PC-9 (cell line): ENCODE measurements at places on chromosomes 4 and X.

- DNase-seq, result no peak
Observed at GRCh38 chr4:179536694-179537093, 2094.5 kb upstream of the AGA start.

- DNase-seq, result no peak
Observed at GRCh38 chr4:85573270-85573669, 98.3 kb downstream of the ARHGAP24 start.

DNA sequence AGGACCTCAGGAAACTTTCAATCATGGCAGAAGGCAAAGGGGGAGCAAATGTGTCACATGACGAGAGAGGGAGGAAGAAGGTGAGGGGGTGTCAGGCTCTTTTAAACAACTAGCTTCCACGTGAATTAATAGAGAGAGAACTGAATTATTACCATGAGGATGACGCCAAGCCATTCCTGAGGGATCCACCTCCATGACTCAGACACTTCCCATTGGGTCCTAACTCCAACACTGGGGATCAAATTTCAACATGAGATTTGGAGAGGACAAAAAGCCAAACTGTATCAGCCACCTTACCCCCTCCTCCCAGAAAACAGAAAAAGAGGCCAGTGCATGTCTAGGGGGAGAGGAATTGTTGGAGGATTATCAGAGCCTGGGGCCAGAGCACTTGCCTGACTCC lies 40.4 kb upstream of the LAS1L start:
- DNase-seq, result no peak

- DNase-seq, result no peak
Observed at GRCh38 chrX:80812176-80812575, 2.5 kb upstream of the BRWD3 start.

GRCh38 chr4:170281027-170281426 lies 191.3 kb upstream of the AADAT start:
- no peak for DNase-seq

- DNase-seq, result no peak
Observed at GRCh38 chr4:172412851-172413580, 599.8 kb downstream of the GALNTL6 start.

DNA sequence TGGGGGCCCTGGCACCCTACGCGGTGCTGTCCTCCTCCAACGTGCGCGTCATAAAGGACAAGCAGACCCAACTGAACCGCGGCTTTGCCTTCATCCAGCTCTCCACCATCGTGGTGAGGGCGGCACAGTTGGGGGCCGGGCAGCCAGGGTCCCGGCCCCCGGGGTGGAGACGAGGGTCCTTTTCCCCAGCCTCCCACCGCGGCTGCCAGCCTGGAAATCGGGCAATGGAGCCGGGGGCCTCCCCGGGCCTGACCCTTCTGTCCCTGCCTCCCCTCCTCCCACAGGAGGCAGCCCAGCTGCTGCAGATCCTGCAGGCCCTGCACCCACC lies 13.7 kb upstream of the UBA1 start:
- DNase-seq, result no peak

GRCh38 chr4:25321703-25322102 lies 9.1 kb downstream of the ZCCHC4 start:
- no peak for DNase-seq

DNA sequence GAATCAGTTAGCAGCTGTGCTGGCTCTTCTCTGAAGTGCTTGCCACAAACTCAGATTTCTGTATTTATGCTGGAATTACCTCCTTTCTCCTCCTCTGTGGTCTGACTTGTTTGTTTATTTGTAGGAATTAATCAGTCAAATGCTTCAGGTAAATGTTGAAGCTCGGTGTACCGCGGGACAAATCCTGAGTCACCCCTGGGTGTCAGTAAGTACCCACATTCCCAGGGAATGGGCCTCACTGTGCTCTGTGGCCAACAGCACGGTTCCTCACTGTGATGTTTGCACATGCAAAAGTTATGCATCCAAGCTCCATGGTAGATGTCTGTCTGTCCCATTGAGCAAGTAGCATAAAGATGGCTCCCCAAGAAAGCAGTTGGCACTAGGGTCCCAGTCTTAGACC lies 169.9 kb downstream of the DCLK2 start:
- DNase-seq, result no peak

DNA sequence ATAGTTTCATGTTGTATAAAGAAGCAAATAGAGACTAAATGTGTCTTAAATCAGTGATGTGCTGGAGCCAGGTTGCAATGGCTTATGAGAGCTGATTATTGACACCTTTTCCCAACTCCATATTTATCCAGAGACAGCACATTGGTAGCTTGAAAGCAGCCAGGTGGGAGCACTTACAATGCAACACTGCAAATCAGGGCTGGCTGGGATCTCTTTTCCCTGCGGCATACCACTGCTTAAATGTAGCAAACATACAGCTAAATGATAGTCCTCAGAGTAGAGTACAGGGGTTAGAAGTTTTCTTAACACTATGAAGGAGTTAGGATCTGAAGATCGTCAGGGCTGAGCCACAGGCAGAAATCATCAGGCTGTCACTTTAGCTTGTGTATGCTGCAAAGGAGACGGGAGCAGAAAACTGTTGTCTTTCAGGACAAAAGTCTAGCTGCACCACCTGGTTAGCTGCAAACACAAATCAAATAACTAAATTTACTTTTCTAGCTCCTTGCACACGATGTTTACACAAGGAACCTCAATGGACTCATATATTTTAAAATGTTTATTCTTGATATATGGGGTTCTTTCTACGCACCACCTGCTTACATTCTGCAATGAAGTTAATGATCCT lies 527.3 kb downstream of the TLL1 start:
- no peak for DNase-seq

GRCh38 chr4:5712931-5713330 lies 1.9 kb downstream of the EVC start:
- no peak for DNase-seq

GRCh38 chr4:65437102-65437501 lies 233.2 kb downstream of the EPHA5 start:
- DNase-seq, result no peak

GRCh38 chrX:10095246-10095645 lies 61.5 kb upstream of the CLCN4 start:
- DNase-seq, result no peak

GRCh38 chrX:18548996-18549395 lies 122.9 kb downstream of the RS1 start:
- no peak for DNase-seq

DNA sequence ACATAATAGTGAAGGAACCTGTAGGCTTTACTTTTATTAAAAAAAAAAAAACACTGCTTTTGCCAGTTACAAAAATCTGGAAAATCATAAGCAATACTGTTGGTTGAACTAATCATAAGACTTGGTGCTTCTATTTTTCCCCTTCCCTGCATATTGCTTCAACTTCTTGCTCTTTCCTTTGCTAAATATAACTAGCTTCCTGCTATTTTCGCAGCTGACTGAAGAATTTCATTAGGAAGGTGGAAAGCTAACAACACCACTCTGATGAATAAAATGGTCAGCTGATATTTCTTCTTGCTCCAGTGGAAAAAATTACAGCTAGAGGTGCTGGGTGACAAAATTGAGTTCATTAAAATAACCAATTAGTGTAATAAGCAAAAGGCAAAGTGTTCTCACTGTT lies 39.3 kb downstream of the MEPE start:
- DNase-seq, result no peak

DNA sequence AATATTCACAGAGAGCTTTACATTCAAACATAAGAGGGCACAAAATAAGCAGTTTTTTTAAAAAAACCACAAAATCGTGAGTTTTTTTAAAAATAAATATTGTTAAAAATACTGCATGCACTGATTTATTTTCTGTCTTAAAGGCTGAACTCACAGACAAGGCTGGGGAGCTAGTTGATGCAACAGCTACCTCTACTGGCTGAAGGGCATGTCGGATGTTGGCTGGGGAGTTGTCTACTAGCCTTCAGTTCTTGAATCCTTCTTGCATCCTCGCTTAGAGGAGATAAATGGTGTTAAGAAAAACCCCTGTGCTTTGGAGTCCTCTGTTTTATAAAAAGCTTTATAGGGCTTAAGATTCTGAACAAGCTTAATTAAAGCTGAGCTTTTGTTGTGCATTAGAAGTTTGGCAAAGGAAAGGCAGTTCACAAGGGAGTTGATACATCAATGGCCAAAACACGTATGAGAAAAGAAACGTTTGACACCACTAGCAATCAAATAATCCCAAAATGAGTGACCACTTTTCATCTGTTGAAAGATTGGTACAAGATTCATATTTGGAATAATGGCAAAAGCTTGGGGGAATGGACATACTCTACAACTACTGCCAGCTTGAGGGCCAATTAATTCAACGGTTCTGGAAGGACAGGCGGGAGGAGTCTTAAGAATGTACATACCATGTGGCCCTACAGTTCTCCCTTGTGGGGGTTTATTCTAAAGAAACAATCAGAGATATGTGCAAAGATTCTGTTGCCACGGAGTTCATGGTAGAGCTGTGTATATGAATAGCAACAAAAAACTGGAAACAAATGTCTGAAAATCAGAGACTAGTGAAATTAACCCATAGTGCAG lies 94.7 kb downstream of the SEL1L3 start:
- peak; percentile 37 for DNase-seq

- DNase-seq, result no peak
Observed at GRCh38 chrX:65480960-65481359, 53.6 kb downstream of the LAS1L start.

DNA sequence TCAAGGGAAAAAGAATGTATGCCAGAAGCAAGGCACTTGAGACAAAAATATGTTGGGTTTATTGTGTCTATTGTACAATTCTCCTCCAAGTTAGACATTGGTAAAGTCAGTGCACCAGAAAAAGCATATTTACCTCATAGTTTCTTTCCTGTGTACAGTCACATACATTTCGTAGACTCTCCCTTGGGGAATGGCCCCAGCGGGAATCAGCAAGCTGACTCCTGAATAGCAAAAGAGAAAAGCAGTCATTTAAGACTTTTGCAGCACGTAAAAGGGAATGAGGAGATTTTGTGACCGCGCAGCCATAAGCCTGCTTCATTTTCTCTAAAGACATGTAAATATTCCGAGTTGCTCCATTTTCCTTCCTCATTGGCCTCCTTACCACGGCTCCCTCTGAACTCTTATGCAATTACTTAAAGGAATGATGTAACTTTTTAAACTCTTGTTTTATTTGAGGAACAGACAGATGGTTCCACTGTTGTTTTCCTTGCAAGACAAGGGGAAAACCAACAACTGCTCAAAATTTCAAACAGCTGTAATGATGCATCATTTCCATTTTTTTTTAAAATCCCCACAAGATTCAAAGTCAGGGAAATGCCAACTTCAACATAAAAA lies 332.7 kb downstream of the UNC5C start:
- DNase-seq, result no peak

DNA sequence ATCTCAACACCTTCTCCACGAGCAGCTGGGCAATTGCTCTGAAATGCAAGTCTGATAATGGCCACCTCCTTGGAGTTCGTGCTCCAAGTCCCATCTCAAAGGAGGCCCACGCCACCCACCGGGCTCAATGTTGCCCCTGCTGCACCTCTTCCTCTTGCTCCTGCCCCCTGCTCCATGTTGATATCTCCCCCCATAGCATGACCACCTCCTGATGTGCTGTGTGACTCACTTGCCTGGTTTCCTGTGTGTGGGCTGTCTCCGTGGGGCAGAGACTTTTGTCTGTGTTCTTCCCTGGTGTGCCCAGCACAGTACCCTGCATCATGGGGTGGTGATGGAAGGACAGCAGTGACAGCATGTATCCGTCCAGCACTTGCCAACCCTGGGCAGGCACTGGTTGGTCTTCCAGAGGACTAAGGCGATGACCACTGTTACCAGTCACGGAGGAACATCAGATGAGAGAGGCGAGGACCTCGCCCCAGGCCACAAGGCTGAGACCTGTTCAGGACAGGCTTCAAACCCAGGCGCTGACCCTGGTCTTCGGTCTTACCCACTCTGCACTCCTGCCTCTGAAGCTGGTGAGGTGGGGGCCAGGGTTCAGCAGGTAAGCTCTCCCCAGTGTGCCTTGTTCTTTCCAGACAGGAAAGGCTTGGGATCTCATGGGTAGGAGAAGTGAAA lies 104.6 kb upstream of the LRPAP1 start:
- DNase-seq, result no peak

DNA sequence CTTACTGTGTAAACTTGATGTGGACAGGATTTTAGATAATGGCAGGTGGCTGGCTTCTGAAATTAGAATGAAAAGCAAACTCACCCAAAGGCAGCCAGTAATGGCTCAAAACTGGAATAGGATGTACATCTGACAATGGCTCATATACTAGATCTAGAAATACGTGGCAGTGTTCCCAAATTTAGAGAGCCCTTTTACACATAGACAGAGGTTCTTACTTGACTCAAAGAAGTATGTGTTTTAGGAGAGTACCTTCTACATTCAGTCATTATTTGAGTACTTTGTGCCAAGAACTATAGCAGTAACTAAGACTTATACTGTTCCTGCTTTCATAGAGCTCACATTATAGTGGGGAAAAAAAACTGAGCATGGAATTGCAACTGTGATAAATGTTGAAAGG lies 48.0 kb downstream of the UBE2K start:
- DNase-seq, result no peak

- DNase-seq, result peak; percentile 19
Observed at GRCh38 chr4:37978248-37978924, 18.2 kb downstream of the PTTG2 start.

GRCh38 chrX:110331444-110332030 lies 13.7 kb upstream of the AMMECR1 start:
- DNase-seq, result no peak

DNA sequence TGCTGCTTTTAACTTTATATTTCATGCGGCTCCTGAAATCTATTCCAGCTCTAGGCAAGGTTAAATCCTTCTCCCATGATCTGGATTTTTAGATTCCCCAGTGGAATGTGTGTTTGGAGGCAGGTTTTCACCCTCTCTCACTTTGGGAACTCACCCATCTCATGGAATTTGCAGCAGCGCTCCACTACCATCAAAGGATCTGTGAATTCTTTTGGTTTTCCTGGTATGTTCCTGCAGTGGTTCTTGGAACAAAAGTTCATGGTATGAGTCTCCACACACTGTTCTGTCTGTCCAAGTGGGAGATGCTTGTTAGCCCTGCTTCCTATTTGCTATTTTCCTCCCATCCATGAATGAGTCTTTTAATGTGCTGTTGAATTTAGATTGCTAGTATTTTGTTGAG lies 14.0 kb downstream of the APOOL start:
- no peak for DNase-seq

DNA sequence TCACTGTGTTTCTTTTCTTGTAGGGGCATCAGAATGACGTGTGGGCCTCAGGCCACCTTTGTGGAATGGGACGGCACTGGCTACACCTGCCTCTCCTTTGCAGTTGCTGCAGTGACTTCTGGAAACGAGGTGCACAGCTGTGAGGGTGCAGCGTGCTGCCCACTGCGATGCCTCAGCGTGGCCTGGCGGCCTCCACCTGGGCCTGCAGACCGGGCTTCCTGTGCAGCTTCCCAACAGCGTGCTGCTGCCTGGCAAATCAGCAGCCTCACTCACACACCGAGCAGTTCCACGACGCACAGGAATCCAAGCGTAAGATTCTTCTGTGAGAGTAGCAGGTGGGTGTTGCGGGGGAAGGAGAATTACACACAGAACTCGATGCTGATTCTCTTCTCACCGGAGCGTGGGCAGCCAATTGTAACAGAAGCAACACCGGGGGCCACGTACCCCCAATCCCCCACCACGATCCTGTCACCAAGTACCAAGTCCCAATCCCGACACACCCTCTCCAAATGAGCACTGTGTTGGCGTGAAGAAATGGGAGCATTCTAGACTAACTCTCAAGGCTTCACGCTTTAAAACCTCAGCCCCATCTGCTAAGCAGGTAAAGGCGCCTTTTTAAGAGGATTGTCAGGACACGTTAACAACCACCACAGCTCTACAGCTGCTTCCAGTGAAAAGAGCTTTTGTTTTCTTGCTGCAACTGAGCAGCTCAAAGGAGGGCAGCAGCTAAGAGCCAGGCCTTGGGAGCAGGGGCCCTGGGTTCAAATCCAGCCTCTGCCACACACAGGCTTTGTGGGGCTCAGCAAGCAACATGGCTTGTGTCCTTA lies 16.9 kb downstream of the WDR1 start:
- no peak for DNase-seq
